ENCODE measurements at places on chromosomes 16 and 17.
A peak's percentile ranks its signal among the peaks of the same experiment; 100 is the strongest.

DNA sequence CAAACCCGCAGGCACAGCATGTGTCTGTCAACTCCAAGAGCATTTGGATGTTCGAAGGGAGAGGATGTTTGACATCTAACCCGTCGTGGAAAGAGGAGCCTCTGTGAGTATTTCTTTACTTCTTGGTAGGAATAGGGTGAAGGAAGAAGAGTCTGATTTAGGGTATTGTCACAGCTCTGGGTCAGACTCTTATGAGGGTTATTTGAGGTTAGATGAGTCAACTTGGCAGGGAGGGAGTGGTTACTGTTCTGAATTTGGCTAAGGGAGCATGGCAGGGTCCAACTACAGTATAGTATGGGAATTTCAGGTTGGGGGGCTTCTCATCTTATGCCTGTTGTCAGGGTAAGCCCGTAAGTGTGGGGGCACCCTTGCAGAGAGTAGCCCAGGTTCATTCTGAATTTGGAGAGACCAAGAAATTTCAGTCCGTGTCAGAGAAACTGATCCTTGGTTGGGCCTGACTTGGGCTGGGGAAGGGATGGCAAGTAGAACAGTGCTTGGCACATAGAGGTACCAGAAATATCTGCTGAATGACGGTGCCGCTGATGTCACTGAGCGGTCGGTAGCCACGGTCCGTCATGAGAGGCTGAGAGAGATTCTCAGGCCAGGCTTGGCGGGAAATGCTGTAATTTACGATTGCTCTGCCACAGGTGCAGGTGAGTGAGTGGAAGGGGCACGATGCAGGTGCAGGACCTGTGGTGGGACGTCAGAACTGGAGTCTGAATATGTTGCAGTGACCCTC is 43.2 kb downstream of the MYH3 start:
- DNase-seq, result no peak

DNA sequence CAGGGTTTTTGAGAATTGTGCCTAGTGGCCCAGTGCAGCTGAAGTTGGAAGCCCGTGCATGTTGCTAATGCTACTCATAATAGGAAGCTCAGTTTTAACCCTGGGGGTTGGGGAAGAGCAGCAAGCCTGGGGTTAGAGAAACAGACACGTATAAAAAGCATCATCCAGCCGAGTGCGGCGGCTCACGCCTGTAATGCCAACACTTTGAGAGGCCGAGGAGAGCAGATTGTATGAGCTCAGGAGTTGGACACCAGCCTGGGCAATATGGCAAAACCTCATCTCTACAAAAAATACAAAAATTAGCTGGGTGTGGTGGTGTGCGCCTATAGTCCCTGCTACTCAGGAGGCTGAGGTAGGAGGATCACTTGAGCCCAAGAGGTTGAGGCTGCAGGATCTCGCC is 2.3 kb upstream of the CLUH start:
- no peak for DNase-seq

GRCh38 chr17:32227910-32228309 is 37.7 kb upstream of the RHBDL3 start:
- DNase-seq, result no peak

GRCh38 chr17:61007980-61008379 is 330.3 kb downstream of the BCAS3 start:
- DNase-seq, result no peak

DNA sequence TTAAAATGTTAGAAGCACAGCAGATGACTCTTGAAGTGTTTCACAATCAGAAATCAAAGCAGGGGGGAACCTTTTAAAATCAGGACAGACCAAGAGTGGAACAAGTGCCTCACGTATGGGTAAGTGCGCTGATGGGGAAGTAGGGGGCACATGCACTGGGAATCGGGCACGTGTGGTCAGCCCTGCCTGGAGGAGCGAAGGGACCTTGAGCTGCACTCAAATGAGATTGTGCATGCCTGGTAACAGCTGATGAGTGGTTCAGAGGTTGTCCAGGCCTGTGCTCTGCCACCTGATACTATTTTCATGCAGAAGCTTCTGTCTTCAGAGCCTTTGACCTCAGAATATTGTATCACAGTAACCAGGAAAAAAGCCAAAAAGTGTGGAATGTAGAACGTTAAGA is 13.7 kb upstream of the XYLT2 start:
- no peak for DNase-seq

- no peak for DNase-seq
Observed at GRCh38 chr17:34781571-34782108, 179.6 kb downstream of the CCT6B start.

GRCh38 chr16:29982560-29983419 is 9.1 kb downstream of the TAOK2 start:
- no peak for DNase-seq

- DNase-seq, result no peak
Observed at GRCh38 chr17:41340494-41340893, 10.1 kb downstream of the KRT33A start.

DNA sequence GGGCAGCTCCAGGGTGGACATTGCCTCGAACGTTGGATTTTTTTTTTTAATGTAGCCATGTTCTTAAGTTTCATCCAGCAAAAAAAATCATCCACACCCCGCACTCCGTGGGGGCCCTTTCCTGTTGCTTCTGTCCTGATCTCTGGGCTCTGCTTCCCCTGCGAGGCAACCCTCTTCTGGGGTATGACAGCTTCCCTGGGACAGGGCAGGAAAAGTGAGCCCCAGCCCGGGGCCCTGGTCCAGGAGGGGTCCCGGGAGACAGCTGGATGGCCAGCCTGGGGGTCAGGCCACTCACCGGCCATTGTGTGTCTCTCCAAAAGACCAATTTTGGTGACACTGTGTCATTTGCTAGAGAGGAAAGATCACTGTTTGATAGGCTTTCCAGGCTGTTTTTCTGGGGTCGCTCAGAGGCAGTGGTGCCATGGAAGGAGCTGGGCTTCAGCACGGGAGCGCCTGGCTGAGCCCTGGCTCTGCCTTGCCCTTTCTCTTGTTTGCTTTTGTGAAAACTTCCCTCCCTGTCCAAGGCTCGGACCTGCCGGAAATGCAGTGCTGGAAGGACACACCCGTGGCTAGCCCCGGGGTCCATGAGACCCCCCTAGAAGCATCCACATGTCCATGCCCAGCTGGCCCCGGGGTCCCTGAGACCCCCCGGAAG is 41.0 kb upstream of the CHMP6 start:
- DNase-seq, result no peak

- DNase-seq, result no peak
Observed at GRCh38 chr16:12354296-12354833, 377.8 kb downstream of the SNX29 start.

DNA sequence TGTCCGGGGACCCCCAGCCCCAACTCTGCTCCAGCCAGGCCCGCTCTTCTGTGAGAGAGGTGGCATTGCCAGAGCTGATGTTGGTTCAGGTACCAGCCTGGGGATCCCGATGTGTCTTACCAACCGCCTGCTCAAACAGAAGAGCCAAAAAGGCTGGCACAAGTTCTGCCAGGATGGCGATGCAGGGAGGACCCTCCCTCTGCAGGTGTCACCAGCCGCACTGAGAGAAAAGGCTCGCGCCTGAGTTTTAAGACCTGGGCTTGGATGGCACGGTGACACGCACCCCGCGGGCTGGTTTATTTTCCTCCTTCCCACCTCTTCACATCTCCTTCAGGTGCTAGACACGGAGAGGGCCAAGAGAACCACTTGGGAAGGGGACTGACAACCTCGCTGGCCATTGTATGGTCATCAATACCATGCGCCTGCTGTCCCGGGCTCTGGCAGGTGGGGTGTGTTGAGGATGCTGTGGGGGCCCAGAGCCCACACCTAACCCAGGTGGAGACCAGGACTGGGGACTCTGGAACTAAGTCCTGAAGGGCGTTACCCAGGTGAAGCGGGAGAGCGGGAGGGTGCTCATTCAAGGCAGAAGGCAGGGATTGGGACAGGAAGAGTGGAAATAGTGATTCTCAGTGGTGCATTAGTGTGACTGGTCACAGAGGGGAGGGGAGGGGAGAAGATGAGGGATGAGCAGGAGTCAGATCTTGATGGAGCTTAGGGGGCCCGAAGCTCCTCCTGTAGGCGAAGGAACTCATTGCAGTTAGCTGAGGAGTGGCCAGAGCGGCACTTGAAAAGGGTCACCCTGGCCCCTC is 16.3 kb downstream of the FOXJ1 start:
- no peak for DNase-seq

- DNase-seq, result no peak
Observed at GRCh38 chr16:5450409-5451104, 353.0 kb upstream of the EEF2KMT start.

DNA sequence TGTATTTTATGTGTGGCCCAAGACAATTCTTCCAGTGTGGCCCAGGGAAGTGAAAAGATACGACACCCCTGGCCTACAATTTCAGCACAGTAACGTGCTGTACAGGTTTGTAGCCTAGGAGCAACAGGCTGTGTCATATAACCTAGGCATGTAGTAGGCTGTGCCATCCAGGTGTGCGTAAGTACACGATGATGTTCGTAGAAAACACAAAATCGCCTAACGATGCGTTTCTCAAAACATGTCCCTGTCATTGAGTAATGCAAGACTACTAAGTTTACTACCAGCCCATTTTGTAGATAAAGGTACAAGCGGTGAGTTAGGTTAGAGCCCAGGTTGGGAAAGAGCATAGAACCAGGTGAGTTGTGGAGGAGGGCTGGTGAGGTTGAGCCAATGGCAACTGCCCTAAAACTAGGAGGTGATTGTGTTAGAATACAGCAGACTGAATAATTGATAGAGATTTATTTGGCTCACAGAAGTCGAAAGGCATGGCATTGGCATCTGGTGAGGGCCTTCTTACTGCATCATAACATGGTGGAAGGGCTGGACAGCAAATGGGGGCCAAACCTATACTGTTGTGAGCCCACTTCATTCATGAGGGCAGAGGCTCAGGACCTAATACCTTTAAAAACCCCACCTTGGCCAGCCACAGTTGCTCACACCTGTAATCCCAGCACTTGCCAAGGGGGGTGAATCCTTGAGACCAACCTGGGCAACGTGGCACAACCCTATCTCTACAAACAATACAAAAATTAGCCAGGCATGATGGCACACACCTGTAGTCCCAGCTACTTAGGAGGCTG is 4.2 kb downstream of the EIF1 start:
- DNase-seq, result no peak

- peak; percentile 86 for DNase-seq
Observed at GRCh38 chr17:42566883-42567573, at the start of gene MLX. Gene MLX, plus strand, starts transcription at chr17:42567100. Its CDS starts 25 bp downstream, at chr17:42567125.

DNA sequence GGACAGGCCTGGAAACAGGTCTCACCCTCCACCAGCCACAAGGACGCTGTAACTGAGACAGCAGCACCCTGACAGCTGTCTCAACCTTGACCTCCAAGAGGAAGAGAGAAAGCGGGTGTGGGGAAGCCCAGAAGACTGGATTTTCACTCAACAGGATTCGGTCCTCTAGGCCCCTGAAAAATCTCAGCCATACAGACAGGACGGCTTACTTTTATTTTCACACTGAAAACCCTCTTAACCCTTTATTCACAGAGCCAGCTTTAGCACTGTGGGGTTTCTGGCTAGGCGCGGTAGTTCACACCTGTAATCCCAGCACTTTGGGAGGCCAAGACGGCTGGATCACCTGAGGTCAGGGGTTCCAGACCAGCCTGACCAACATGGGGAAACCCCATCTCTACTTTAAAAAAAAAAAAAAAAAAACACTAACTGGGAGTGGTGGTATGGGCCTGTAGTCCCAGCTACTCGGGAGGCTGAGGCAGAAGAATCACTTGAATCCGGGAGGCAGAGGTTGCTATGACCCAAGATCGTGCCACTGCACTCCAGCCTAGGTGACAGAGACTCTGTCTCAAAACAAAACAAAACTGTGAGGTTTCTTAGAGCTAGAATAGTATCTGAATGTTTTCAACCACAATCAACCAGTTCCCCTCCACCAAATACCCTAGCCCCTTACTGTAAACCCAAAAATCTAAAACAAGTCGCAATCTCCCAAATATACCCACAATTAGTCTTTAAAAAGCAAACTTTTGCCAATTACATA is 5.3 kb downstream of the ANKRD11 start:
- no peak for DNase-seq

DNA sequence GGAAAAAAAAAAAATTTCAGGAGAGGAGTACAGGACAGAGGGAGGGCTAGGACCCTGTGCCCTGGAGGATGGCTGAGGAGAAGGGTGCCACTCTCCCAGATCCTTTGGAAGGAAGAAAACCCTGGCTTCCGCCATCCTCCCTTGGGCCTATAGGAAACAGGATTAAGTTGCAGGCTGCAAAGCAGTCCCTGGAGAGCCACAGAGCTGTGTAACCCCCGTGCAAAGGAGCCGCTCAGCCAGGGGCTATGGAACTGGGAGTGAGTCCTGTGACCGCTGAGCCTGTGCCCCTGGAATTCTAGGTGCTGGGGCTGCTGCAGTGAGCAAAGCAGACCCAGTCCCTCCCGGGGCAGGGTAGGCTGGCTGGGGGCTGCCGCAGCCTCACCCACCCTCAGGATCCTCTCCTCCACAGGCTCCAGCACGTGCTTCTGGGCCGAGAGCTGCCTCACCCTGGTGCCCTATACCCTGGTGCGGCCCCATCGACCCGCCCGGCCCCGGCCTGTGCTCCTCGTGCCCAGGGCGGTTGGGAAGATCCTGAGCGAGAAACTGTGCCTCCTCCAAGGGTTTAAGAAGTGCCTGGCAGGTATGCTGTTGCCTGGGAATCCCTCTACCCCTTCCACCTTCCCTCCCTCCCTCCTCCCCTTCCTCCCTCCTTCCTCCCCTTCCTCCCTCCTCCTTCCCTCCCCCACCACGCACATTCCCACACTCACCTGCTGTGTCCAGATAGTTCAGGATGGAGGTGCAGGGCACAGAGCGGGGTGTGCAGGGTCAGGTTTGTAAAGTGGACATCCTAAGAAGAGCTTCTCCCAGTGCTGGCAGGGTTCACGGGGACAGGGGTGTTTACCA is 15.3 kb downstream of the SGSH start:
- no peak for DNase-seq

DNA sequence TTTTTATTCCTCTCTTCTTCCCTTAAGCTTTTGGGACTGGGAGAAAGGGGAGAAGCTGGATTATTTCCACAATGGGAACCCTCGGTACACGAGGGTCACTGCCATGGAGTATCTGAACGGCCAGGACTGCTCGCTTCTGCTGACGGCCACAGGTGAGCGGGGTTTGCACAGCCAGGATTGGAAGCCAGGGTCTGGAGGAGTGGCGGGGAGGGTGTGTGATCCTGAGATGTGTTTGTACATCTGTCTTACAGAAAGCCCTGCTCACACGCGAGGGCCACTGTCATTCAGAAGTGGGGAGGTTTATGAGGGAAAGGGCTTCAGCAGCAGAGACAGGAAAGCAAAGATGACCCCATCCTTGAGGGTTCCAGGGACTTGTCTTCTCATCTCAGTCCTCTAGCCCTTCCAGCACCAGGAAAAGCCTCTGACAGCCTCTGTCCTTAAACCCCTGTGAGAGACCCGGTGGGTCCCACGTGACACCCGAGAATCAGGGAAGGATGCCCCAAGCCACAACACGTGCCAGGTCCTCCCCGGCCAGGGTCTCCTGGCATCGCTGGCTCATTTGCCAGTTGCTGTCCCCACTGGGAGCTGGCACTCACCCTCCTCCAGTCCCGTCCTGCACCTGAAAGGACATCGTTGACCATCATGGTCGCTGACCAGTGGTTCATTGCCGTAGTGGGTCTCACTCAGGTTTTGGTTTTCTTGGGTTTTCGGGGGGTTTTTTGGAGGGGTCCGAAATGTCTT is 44.3 kb upstream of the CHMP6 start:
- DNase-seq, result no peak

DNA sequence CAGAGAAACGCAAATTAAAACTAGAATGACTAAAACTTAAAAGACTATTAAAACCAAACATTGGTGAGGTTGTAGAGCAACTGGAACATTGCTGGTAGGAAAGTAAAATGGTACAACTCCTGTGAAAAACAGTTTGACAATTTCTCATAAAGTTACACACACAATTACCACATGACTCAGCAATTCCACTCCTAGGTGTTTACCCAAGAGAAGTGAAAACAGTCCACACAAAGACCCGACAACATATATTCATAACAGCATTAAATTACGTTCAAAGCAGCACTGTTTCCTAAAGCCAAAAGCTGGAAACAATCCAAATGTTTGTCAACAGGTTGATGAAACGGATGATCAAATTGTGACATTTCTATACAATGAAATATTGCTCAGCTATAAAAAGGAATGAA is 26.5 kb upstream of the ALOX12 start:
- DNase-seq, result no peak

Data from NCI-H1694 treated with DMSO at 0.1 percent for 48 hours (cell line).